ENCODE measurements at places on chromosomes 4 and X. TPM values are rescaled to one million over a fixed set of nuclear protein-coding genes. Genes with fewer than 3 reads are reported as not detected.

ZNF630 gene
- total RNA-seq, result 1.4 TPM

NOX1 gene
- 0.08 TPM for total RNA-seq

RNF212 gene
- 1.4 TPM for total RNA-seq

SEPTIN11 gene
- 29.9 TPM for total RNA-seq

CASK gene
- total RNA-seq, result 56.3 TPM

BCLAF3 gene
- 5.2 TPM for total RNA-seq
